ENCODE measurements at places on chromosomes 16 and 17.

GRCh38 chr17:36481829-36482228 is 4.7 kb upstream of the ZNHIT3 start:
- DNase-seq: no peak

DNA sequence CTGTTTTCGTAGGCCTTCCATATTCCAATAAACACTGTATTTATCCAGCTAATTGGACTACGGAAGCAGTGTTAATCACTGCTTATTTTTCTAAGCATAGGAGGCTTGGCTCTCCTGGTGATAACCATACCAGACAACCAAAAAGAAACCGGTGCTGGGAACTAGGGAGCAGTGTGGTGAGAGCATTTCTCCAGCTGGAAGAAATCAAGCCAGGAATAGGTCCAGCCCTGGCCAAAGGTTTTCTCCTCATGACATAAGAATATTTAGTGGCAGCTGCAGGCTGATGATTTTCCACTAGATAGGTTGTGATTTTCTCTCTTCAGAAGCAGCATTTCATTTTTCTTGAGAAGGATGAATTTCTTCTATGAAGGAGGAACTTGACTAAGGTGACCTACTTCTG is 141.5 kb downstream of the TRIM37 start:
- no peak for DNase-seq

DNA sequence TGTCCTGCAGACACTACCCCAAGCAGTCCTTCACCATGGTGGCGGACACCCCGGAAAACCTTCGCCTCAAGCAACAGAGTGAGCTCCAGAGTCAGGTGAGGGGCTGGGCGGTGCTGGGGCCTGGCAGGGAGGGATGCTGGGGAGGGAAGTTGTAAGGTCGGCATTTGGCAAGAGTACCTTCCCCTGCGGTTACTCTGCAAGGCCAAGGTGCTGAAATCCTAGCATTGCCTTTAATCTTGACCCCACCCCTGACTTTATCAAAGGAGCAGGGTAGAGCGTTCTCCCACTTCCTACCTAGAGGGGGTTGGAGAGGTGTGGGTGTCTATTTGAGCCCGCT is 20.5 kb downstream of the LASP1 start:
- DNase-seq: no peak

GRCh38 chr17:18247613-18248001 is 10.9 kb downstream of the FLII start:
- DNase-seq: no peak

- no peak for DNase-seq
Measured at GRCh38 chr16:8850279-8850885, 18.4 kb downstream of the CARHSP1 start.

DNA sequence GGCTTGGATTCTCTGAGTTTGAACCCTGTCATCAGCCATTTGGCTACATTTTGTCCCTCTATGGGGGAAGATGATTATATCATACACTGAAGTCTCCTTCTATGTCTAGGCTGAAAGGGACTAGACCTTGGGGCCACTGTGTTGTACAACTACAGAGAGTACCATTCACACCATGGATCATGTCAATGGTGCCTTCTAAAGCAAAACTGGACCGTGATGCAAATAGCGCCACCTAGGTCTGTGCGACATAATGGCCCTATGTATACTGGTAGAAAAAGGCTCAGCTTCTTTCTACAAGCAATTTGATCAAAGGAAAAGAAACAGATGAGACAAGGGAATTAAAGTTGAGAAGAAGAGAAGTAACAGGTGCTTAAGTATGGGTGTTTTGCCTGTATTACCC is 100.7 kb downstream of the LYRM1 start:
- no peak for DNase-seq

- no peak for DNase-seq
Measured at GRCh38 chr16:12565423-12565822, 238.3 kb downstream of the CPPED1 start.

DNA sequence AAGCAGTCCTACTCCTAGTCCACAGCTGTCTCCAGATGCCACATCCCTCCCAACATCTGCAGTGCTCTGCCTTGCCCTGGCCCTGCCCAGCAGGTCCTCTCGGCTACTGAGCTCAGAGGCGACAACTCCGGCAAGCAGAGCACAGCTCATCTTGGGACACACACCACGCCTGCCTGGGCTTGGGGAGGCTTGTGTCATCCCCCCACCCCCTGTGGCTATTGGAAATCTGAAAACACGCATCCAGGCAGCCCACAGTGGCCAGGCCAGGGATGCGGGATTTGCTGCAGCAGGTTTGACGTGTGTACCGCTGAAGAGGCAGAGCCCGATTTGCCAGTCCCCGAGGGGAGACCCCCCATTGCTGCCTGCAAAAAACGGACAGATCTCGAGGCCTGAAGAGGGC is 25.4 kb downstream of the MXRA7 start:
- DNase-seq: no peak

DNA sequence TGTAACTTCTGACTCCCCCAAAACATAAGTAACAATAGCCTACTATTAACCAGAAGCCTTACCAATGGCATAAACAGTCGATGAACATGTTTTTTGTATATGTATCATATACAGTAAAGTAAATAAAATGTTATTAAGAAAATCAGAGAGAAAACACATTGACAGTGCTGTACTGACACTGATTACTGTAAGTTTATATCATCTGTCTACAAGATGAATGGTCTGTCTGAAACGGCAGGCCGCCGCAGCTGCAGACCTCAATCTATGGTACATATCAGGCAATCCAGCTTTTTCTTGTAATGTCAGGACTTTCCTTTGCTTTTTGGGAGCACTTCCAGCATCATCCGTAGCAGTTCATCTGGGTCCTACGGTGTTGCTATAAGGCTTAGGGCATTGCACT is 44.2 kb upstream of the RPH3AL start:
- no peak for DNase-seq

DNA sequence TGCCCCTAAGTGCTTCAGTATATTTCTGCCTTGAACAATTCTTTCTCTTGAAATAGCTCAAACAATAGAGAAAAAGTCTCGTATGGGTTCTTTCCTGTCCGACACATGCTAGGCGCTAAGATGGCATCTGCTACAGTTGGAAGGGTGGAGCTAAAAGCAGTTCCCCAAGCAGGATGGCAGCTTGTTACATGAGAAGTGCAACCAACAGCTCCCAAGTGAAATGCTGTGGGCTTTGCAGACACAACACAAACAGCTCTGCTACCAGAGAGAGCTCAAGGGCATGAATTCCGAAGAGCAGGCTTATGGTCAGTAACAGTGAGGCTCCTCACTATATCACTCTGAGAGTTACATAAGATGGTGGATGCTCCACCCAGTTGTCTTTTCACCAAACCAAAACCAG is 83.8 kb downstream of the VPS53 start:
- no peak for DNase-seq

GRCh38 chr17:4944163-4944553 is 4.1 kb downstream of the RNF167 start:
- DNase-seq: no peak

DNA sequence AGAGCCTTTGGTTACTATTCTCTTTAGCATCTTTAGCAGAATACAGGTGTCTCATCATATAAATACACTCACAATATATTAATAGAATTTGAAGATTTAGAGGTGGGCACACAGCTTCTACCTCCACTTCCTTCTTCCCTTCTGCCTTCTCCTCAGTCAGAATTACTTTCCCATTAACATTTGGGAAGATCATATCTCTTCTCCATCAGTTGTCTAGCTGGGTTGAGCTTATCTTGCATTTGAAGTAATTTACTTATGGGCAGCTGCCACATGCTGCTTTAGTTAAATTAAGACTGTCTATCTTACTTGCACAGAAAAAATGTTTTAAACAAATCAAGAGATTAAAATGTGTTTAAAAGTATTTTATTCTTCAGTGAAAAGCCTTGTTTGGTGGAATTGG is 110.1 kb upstream of the ASIC2 start:
- no peak for DNase-seq

- no peak for DNase-seq
Measured at GRCh38 chr17:60388742-60389141, 3.2 kb downstream of the USP32 start.

- no peak for DNase-seq
Measured at GRCh38 chr17:48465884-48466283, 35.9 kb upstream of the SKAP1 start.

GRCh38 chr17:50855708-50856330 is 10.3 kb downstream of the TOB1 start:
- no peak for DNase-seq

GRCh38 chr16:30983898-30984610 is 953 bp upstream of the HSD3B7 start:
- DNase-seq: no peak

DNA sequence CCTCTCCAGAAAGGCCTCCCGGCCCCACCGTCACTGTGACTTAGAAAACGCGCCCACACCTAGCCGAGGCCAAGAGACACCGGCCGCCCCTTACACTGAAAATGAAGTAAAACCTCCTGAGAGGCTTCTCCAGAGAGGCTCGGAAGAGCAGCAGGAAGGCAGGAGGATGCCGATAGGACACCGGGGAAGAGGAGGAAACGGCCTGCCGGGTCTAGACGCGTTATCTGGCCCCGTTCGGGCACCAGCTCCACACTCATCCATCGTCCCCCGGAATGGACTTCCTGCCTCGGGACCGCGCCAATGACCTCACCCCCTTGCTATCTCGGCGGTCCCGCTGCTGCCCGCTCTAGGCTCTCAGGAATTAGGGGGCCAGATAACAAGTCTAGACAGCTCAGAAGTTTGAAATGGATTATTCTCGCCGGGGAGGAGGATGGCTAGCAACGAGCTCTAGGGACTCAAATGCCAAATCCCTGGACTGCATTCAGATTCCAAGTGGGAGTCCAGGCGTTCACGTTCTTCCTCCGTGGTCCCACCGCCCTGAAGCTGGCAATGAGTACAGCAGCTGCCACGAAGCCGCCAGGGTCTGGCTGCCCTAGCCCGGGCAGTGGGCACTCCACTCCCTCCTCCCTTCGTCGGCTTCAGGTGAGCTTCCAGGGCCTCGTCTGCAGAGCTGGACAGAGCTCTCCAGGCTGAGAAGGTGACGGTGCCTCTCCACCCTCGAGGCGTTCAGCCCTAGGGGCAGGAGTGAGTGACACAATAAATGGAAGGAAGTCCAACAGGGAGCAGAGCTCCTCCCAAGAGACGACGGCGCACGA is 350.9 kb downstream of the FOXL1 start:
- DNase-seq: no peak

DNA sequence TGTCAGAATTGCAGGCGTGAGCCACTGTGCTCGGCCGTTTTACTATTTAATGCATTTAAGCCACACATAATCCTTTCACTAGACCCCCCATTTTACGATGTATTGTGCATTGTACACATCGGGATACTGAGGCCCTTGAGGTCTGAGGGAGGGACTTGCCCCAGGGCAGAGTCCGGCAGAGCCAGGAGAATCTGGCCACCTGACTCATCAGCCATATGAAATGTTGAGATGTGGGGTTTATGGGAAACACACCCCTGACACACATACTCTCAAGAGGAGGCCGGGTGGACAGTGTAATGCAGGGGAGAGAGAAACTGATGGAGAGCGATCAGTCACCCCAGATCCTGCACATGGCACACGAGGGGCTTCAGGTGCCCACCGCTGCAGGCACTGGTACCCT is 196.6 kb downstream of the ZNF423 start:
- DNase-seq: no peak
